Activated CD4-positive, alpha-beta memory T cell treated with anti-CD3 and anti-CD28 coated beads for 36 hours (primary cell): ENCODE measurements at places on chromosomes 2 and 18.

GRCh38 chr2:235803028-235803427, 309.2 kb downstream of the AGAP1 start:
- no peak for DNase-seq

- no peak for DNase-seq
Measured at GRCh38 chr18:2882201-2882600, 35.4 kb downstream of the EMILIN2 start.

GRCh38 chr2:15939854-15940660, at the start of gene MYCN:
TSS of gene MYCN (plus strand) at chr2:15940550. CDS start at chr2:15942065, 1,515 bp downstream.
- DNase-seq, result peak; percentile 61

DNA sequence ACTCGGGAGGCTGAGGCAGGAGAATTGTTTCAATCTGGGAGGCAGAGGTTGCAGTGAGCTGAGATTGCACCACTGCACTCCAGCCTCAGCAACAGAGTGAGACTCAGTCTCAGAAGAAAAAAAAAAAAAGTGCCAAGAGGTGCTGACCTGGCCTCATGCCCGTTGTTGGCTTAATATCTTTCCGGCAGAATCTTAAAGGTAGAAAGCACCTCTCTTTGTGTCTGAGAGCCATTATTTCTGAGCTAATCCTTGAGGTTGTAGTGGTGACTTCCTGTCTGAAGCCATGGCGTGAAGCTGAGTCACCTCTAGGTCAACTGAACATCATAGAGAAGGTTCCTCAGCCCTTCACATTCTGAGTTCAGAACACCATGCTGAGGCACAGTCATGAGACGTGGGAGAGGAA, 60.4 kb downstream of the WDSUB1 start:
- DNase-seq, result peak; percentile 30

DNA sequence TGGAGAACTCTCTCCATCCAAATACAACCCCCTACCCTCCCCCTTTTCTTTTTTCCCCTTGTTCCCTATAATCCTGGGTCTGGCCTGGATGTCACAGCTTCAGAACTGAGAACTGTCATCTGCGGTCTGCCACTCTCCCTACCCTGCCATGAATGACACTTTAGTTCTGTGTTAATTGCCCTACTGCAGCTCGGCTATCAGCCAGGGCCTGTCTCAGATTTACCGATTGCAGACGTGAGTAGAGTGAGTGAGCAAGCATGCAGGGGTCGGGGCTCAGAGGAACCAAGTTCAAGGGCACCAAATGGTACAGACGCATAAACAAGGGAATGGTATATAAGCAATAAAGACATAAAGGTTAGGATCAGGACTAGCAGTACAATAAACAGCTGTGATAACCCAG, 967.8 kb downstream of the BCL11A start:
- DNase-seq, result no peak

DNA sequence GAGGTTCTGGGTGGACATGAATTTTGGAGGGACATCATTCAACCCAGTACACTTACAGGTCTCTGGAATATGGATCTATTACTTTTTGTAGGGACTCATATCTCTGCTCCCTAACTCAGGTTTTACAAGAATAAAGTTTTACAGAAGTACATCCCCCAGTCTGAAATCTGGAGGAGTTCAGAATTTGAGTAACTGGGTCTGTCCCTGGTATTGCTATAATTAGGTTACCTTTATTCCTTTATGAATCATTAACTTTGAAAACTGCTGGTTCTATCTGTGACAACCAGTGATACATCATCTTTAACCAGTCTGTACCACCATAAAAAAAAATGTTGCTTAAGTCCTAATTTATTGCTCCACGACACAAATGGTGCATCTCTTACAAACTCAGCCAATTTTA, 59.9 kb downstream of the INSIG2 start:
- DNase-seq, result no peak

GRCh38 chr2:191500884-191501560, 176.9 kb upstream of the NABP1 start:
- DNase-seq, result no peak

DNA sequence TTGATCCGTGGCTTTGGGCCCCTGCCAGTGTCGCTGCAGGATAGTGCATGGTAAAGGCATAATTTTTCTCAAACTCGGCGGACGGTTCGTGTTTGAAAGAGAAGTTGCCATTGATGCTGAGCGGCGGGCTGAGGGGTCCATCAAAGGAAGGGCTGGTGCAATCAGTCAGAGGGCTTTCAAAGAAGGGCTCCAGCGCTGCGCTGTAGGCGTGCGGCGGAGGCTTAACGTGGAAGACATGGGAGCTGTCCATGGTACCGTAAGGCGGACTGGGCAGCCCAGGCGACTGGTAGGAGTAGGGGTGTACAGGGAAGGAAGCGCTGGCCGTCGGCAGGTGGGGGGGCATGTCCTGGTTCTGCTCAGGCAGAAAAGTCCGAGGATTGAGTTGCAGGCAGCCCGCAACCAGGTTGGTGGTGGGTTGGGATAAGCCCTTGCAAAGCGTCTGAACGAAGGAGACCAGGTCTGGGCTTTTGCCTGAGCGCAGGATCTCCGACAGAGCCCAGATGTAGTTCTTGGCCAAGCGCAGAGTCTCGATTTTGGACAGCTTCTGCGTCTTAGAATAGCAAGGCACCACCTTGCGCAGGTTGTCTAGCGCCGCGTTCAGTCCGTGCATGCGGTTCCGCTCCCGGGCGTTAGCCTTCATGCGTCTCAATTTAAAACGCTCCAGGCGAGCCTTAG, 2.3 kb downstream of the NEUROD1 start:
- DNase-seq, result peak; percentile 73

GRCh38 chr18:65548316-65548715, 202.5 kb upstream of the CDH7 start:
- DNase-seq, result no peak

DNA sequence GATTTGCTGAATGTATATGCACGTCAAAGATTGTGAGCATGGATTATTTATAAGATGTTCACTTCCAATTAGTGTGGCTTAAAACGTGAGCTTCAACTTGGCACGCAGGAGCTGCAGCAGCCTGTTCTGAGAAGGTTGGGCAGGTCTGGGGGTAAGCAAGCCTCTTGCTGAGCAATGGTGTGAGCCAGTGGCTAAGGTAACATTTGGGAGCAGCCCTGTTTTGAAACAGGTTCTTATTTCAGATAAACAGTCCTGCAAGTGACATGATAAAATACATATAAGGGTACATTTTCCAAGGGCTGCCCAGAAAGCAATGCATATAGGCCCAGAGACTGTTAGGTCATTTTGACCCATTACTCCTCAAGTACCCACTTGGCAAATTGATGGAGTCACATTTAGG, 415.3 kb downstream of the ZNF521 start:
- no peak for DNase-seq

DNA sequence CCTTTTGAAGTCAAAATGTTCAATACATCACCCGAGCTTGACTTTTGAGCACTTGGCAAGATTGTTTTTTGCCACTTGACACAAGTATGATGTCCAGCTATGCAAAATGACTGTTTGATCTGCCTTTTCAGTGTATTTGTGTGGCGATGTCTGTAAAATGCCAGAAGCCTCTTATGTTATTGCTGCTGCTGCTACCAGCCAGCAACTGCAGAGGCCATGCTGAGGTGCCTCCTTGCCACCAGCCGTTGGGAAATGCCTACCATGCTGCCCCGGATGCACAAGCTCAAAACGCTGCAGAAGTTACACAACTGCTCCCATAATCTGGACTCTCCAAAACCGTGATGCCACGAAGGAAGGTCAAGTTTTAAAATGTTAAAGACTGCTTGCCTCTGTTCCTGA, 80.3 kb downstream of the RTN4 start:
- DNase-seq, result no peak

DNA sequence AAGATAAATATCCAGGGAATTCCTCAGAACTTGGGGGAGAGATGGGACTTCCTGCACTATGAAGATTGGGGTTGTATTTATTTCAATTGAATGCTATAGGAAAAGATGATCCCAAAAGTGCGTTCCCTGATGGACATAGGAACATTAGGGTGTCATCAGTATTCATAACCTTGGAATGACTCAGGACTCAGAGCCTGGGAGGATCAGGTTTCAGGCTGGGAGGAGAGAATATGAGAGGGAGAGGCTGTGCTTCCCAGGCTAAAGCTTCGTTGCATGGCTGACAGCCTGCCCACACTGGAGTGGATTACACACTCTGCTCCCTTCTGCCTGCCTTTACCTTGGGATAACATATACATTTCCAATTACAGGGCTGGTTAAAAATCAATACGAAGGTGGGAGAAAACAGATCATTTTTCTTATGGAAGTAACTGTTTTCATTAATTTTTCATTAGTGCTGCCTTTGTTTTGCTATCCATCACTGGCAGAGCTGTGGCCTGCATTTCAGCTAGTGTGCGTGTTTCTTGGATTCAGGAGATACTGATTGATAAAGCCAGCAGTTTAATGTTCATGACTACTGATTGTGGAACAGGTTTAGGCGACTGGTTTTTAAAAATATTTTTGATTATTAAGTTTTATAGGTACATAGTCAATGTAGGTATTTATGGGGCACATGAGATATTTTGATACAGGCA, 118.7 kb downstream of the KCTD1 start:
- no peak for DNase-seq

DNA sequence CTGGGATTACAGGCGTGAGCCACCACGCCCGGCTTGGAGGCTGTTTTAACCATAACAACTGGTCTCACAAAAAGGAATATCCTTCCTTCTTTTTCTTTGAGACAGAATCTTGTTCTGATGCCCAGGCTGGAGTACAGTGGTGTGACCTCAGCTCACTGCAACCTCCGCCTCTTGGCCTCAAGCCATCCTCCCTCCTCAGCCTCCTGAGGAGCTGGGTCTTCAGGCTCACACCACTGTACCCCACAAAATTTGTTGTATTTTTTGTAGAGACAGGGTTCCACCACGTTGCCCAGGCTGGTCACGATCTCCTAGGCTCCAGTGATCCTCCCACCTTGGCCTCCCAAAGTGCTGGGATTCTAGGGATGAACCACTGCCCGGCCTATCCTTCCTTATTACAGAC, 21.7 kb downstream of the CTIF start:
- no peak for DNase-seq
